ENCODE measurements at places on chromosomes 13 and 19.

DNA sequence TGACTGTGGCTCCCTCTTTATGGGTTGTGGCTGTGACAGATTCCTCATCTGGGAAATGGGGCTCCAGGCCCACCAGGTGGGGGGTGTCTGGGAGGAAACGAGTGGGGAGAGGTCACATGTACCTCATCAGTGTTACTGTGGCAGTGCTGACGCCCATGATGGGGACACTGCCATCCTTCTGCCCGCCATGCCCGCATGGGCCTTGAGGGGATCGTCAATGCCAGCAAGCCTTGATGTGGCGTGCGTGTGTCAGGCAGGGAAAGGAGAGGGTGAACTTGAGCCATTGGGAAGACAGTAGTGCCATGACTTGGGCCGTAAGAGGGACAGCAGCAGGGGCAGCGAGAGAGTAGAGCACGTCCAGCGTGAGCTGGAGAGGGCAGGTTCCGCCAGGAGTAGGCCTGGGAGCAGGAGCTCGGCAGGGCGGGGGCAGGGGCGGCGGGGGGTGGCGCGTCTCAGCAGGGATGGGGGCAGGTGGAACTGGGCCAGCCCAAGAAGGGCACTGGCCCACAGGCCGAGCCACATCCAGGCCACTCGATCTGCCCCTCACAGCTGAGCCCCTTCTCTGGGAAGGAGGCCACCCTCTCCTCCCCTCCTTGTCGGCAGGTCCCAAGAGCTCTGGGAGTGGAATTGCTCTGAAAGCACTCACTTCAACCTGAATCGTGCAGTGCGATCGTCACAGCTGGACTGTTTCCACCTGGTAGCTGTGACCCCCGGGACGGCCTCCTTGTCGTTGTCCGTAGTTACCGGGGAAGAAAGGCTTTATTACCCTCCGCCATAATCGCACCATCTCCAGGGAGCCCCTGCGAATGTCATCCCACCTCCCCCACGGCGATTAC is 9.9 kb downstream of the KLHL26 start:
- no peak for DNase-seq

DNA sequence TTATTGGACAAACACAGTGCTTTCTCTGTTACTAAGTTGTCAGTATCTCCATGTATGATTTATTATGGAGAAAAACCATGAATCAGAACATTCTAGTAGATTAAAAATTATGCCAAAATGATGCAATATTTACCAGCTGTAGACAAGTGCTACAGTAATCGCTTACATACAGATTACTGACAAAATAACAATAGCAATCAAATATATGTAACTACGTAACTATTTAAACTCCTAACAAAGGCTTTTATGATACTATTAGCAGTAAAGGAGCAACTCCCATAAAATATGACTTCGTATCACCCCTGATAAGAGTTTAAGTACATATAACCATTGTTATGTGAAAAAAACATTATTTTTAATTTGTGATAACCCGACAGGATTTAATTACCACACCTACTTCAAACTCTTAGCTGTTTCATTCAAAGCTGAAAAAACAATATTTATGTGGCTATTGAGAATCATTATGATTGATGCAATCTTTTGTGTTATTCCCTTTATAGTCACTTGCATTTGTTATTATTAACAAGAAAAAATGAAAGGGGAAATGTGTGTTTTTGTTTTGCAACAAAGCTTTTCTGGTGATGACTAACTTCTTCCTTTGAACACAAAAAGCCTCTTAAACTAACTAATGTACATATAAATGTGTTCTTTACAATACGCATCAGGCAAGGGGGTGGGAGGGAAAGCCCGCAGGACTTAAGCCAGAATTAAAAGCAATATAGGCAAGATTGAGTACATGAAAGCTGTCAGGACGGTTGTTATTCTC is 147.4 kb downstream of the ABCC4 start:
- peak; percentile 46 for DNase-seq

GRCh38 chr13:91652404-91653301 is 254.2 kb downstream of the GPC5 start:
- DNase-seq = no peak

- DNase-seq = no peak
Observed at GRCh38 chr13:98751367-98751782, 1.1 kb downstream of the SLC15A1 start.

DNA sequence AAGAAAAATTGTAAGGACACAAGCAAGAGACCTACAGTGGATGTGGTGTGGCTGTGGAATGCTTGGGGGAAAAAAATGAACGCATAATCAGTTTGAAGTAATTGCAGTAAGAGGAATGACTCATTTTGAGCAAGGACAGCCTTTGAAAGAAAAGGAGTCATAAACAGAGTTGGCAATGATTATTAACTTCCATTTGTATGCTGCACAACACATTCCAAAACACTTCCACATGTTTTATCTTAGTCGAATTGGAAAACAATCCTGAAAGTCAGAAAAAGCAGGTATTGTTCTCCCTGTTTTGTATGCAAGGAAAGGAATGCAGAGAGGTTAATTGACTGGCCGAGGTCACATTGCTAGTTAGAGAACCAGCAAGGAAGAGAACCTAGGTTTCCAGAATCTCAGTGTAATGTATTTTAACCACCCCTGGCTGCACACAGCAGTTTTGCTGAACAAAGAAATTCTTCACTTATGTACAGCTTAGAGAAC is 630.0 kb upstream of the MIR17HG start:
- DNase-seq = peak; percentile 45

DNA sequence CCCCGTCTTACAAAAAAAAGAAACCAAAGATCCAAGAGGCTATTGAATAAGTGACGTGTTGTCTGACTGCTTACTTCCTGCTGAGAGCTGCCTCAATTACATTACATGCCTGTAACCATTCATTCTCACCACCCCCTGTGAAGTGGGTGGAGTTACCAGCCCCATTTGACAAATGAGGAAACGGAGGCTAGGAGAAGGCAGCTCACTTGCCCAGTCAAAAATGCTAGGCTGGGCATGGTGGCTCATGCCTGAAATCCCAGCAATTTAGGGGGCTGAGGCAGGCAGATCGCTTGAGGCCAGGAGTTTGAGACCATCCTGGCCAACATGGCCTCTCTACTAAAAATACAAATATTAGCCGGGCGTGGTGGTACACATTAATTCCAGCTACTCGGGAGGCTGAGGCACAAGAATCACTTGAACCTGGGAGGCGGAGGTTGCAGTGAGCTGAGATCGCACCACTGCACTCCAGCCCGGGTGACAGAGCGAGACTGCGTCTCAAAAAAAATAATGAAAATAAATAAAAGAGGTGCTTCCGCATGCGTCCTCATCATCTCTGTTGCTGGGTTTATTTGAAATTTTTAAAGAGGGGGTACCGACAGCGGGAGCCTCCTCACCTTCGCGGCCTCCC is 499 bp downstream of the LSM7 start:
- DNase-seq = peak; percentile 82

DNA sequence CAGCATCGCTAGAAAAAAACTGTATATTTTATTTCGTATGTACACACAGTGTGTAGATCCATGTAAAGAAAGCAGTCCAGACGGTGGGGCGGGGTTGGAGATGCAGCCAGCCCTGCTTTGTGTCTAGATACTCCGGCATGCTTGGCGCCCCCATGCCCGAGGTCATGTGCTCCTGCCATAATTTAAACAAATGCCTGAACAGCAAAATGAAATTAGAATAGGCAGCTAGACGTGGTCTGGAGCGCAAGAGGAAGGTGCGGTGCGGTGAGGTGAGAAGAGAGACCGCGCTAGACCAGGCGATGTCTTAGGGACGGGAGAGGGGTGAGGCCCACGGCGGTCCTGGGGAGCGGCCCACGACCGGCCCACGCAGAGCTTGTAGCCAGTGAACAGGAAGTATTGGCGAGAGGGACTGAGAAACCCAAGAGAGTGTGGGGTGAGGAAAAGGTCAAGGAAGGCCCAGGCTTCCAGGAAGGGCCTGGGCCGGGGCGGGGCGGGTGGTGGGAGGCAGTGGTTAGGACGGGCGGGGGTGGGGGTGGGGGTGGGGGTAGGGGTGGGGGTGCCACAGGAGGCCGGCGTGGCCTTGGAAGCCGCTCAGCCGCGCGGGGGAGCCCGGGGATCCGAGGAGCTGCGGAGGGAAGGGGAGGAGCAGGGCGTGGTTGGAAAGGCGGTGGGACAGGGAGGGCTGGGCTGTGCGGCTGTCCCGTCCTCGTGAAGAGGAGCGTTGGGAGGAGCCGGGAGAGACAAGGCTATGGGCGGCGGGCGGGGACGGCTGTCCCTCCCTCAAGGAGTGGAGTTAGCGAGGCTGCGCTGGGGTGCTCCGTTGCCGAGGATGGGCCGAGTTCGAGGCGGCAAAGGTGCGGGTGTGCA is 254.7 kb upstream of the SGCG start:
- DNase-seq = no peak

DNA sequence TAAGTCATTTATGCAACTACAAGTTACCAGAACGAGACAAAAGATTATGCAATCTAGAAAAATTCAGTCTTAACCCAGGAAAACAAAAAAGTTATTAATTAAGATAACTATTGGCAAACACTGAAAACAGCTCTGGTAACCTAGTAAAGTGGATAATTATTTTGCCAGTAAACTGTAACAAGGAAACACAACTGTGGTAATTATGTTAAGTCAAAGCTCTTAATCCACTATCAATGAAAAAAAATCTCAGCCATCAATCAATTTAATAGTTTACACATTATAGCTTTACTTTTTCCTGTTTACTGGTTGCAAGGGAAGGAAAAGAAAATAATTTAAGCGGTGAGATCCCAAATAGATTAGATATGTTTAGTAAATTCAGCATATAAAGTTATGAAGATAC is 11.2 kb downstream of the EXOSC8 start:
- DNase-seq = no peak

DNA sequence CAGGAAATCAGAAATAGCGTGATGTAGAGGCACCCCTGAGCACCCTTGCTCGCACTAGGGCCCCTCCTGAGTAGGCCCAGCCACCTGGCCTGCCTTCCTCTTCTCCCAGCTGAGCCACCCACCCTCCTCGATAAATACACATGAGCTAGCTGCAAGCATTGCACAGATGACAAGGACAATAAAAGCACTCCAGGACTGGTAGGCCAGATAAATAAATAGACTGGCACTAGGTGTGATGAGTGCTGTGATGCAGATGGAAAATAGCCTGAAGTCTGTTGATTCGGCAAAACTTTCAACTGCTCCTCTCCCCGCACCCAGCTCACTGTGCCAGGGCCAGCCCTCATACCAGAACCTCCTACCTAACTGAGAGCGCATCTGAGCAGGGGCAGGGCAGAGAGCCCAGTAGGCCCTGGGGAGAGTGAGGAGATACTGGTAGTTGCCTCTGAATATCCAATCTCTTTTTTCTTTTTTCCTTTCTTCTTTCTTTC is 54.5 kb upstream of the GPI start:
- no peak for DNase-seq

DNA sequence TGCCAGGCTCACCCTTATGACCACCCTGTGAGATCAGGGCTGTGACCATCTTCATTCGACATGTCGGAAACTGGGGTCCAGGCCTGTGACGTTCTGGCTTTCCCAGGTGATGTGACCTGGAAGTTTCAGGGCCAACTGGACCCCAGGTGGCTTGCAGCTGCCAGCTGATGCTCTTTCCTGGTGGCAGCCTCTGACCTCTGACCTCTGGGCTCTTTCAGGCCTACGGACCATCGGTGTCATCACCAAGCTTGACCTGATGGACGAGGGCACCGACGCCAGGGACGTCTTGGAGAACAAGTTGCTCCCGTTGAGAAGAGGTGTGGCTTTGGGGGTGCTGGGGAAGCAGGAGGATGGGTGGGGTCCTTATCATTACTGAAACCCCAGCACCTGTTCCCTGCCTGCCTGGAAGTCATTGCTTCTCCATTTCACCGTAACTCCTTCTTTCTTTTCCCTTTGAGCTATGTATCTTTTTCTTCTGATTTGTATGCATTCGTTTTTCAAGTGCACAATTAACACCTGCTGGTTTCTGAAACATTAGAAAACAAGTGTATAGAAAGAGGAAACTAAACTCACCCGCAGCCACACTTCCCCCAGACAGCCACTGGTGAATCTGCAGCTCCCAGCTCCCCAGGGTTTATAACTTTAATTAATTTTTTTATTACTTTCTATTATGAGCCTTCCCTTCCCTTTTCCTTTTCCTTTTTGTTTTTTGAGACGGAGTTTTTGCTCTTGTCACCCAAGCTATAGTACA is 58.9 kb downstream of the TMED1 start:
- no peak for DNase-seq

DNA sequence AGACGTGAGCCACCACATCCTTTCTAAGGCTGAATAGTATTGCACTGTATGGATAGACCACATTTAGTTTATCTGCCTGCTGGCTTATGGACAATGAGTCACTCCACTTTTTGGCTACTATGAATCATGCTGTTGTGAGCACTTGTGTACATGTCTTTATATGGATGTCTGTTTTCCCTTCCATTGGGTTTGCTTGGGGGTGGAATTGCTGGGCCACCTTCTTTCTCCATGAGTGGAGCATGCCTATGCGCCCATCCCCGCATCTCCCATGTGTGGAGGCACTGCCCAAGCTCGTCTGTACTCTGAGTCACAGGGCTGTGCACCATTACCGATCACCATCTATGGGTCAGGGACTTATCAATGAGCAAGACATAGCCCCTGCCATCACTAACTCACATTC is 127.2 kb upstream of the GJB6 start:
- peak; percentile 65 for DNase-seq

Data from adipocyte (in vitro differentiated cells).